ENCODE measurements at places on chromosomes 2 and 18.
A peak's percentile ranks its signal among the peaks of the same experiment; 100 is the strongest.

DNA sequence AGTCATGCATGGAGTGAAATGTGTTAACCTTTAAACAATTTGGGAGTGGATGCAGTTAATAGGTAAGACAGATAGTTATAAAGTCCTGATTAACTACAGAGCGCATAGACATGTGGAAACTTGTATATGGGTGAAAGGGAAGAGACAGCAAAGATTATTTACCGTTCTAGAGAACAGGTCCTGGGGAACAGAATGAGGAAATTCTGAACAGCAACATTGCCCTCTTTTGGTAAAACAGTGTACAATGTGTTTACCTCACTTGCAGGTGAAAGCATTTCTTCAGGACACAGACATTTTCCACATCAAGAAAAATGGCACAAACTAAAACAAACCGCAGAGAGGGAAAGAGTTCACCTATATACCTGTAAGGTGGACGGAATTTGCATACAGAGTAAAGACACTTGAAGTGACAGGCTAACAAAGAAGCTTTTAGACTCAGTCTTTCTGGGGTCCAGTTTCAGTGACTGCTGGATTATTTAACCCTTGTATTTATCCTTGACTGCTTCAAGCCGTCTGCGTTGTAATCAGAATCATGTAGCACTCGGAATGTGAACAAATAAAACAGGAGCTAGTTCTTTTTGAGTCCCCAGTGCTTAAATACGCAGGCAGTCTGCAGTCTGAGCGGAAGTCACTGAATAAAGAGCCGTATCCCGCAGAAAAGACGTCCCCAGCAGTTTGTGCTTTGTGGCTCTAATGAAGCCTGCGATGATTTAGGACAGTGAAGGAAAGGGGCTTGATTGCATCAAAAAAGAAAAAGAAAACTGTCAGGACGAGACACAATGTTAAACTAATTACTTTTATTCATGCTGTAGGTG lies 364.8 kb upstream of the GALNT5 start:
- H3K36me3 ChIP-seq = no peaks in the 10 kb centered on the region
- peak overlapping the region; percentile 42 for H3K27ac ChIP-seq
- H3K27me3 ChIP-seq = no peaks in the 10 kb centered on the region
- H3K4me3 ChIP-seq = no peak overlapping the region

- H3K4me3 ChIP-seq = no peak overlapping the region
- DNase-seq = no peak
- no peaks in the 10 kb centered on the region for H3K36me3 ChIP-seq
- no peak overlapping the region for H3K27ac ChIP-seq
Observed at GRCh38 chr2:137873536-137874244, 90.6 kb upstream of the HNMT start.

DNA sequence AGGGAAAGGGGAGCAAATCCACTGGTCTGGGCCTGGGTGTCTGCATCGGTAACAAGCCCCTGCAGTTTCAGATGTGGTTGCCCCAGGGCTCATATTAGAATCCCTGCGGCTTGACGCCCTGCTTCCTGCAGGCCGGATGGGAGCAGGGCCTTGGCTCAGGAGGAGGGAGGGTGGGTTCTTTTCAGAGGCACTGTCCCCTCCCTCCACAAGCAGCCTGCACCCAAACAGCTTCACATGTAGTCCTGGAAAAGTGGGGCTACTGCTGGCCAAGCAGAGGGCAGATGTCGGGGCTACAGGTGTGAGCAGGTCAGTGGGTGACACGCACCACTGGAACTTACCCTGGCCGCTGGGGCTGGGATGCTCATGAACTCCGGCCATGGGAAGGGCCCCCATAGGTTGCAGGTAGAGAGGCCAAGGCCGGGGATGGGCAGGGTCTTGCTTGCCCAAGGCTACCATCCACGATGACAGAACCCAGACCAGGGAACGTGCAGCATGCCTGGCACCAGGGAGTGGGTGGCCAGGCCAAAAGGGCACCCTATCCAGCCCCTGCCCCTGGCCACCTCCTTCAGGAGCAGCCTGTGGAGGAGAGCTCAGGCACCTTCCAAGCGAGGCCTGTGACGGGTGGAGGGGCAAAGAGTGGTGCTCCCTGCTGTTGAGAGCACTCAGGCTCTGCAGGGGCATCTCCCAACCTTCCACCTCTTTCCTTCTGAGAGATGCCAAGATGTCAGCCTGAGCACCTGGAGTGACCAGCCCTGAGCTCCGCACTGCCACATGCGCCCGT lies 16.8 kb downstream of the ARID5A start:
- H3K4me1 ChIP-seq = no peaks in the 10 kb centered on the region
- H3K27ac ChIP-seq = no peak overlapping the region
- no peak for DNase-seq

DNA sequence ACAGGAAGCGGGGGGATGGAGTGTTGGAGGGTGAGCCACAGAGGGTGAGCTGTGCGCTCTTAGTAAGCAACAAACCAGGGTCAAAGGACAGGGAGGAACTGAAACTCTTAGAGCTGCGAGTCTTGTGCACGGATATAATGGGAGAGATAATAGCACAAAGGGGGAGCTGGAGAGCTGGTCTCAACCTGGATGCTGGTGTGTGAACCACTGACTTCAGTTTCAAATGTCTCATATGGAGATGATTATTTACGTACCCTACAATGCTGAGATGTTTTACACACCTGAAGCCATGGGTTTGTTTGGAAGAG lies 35.9 kb downstream of the PTGR3 start:
- H3K27me3 ChIP-seq = no peaks in the 10 kb centered on the region
- H3K4me1 ChIP-seq = no peaks in the 10 kb centered on the region
- H3K27ac ChIP-seq = no peak overlapping the region
- no peaks in the 10 kb centered on the region for H3K36me3 ChIP-seq
- H3K4me3 ChIP-seq = no peak overlapping the region

GRCh38 chr2:34498561-34498960 lies 899.5 kb upstream of the FAM98A start:
- H3K27me3 ChIP-seq = no peaks in the 10 kb centered on the region
- no peak overlapping the region for H3K27ac ChIP-seq
- no peak overlapping the region for H3K4me3 ChIP-seq
- H3K4me1 ChIP-seq = no peaks in the 10 kb centered on the region
- no peaks in the 10 kb centered on the region for H3K36me3 ChIP-seq

- no peaks in the 10 kb centered on the region for H3K36me3 ChIP-seq
- H3K4me3 ChIP-seq = no peak overlapping the region
- DNase-seq = no peak
- peaks cover 10% of the 10 kb centered on the region for H3K4me1 ChIP-seq
- no peak overlapping the region for H3K27ac ChIP-seq
Observed at GRCh38 chr18:28791101-28791500, 614.2 kb upstream of the CDH2 start.

DNA sequence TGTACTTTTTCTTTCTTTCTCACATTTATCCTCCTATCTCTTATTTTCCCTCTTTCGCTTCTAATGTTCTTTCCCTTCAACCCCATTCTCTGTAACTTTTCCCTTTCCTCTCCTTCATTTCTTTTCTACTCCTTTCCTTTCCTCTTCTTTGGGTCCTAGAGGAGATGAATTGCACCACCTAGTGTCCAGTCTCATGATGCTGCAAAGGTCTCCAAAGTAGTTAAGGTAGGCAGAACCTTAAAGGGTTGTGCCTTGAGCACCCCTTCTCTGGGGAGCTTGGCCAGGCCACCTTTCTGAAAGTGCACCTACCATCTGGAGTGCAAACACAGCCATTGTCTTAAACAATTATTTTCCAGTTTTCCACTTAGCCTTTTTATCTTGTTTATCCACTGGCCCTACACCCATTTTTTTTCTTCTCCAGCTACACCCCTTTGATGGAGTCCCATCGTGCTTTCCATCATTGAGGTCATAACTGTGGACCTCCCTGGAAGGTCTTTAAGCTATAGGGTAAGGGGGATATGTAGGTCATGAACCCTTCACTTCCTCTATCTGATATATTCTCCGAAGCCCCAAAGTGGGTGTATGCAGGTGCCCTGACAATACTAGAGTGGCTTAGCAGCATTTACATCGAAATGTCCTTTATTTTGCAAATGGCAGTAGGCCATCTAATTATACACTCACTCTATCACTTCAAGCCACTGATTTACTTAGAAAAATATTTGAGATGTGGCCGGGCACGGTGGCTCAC lies 155.9 kb downstream of the ESCO1 start:
- no peaks in the 10 kb centered on the region for H3K4me1 ChIP-seq
- no peak overlapping the region for H3K27ac ChIP-seq
- H3K27me3 ChIP-seq = no peaks in the 10 kb centered on the region
- DNase-seq = peak; percentile 32
- H3K36me3 ChIP-seq = peaks cover 27% of the 10 kb centered on the region

DNA sequence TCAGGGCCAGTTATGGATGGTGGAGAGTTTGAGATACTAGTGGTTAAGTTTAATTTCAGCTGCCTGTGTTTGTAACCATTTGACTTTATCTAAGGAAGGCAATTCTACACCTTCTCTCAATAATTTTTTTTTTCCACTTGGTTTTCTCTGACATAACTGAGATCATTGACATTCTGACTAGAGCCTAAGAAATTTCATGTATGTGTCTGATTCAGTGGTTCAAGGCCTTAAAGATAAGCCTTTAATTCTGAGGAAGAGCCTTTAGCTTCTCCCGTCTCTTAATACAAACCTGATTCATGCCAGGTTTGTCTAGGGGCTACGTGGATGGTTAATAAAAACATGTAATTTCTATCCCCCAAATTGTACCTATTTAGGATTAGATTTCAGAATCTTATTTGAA lies 971.4 kb downstream of the DPP10 start:
- H3K27ac ChIP-seq = no peak overlapping the region
- H3K36me3 ChIP-seq = no peaks in the 10 kb centered on the region
- DNase-seq = no peak
- H3K4me3 ChIP-seq = no peak overlapping the region
- H3K27me3 ChIP-seq = no peaks in the 10 kb centered on the region
- H3K4me1 ChIP-seq = no peaks in the 10 kb centered on the region

- no peak overlapping the region for H3K27ac ChIP-seq
- no peaks in the 10 kb centered on the region for H3K4me1 ChIP-seq
- no peaks in the 10 kb centered on the region for H3K27me3 ChIP-seq
- no peak for DNase-seq
Observed at GRCh38 chr2:176675271-176675949, 406.2 kb downstream of the MTX2 start.

GRCh38 chr18:70249118-70249517 lies 39.7 kb upstream of the SOCS6 start:
- H3K4me3 ChIP-seq = no peak overlapping the region
- no peaks in the 10 kb centered on the region for H3K27me3 ChIP-seq
- H3K36me3 ChIP-seq = no peaks in the 10 kb centered on the region
- no peak for DNase-seq

GRCh38 chr18:12656938-12657683 lies 796 bp downstream of the SPIRE1 start:
- peaks cover 16% of the 10 kb centered on the region for H3K36me3 ChIP-seq
- peak; percentile 21 for DNase-seq
- H3K27me3 ChIP-seq = no peaks in the 10 kb centered on the region
- no peak overlapping the region for H3K27ac ChIP-seq

DNA sequence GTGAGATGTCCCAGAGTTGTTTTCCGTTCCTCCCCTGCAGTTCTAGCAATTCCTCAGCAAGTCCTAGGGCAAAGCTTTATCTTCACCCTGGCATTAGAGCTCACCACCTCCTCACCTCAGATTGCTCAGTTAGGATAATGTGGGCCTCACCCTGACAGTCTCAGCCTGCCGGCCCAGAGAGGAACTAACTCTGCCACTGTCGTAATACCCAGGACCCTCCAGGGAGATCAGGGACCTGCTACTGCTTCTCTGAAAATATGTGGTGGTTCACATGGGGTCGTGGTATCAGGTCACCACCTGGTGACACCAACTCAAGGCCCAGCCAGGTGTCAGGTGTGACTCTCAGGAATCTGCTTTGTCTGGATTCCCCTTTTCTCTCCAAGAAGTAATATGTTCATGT lies 120.7 kb downstream of the FEZ2 start:
- H3K27ac ChIP-seq = no peak overlapping the region

DNA sequence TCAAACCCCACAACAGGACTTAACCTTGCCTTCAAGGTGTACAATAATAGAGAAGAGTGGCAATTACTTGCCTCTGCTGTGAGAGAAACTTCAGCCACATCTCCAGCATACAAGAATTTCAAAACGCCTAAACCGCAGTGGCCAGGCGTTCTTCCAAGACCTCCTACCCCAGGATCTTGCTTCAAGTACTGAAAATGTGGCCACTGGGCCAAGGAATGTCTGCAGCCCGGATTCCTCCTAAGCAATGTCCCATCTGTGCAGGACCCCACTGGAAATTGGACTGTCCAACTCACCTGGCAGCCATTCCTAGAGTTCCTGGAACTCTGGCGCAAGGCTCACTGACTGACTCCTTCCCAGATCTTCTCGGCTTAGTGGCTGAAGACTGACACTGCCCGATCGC lies 2.8 kb upstream of the CYB5A start:
- no peaks in the 10 kb centered on the region for H3K27me3 ChIP-seq
- DNase-seq = no peak
- H3K4me3 ChIP-seq = no peak overlapping the region
- H3K27ac ChIP-seq = no peak overlapping the region

- H3K4me3 ChIP-seq = no peak overlapping the region
- no peaks in the 10 kb centered on the region for H3K36me3 ChIP-seq
- no peak for DNase-seq
- no peak overlapping the region for H3K27ac ChIP-seq
- no peaks in the 10 kb centered on the region for H3K27me3 ChIP-seq
Observed at GRCh38 chr18:64332835-64333234, 183.9 kb upstream of the LINC00305 start.

GRCh38 chr18:6328621-6329010 lies 86.1 kb downstream of the L3MBTL4 start:
- H3K4me3 ChIP-seq = no peak overlapping the region
- H3K4me1 ChIP-seq = no peaks in the 10 kb centered on the region
- DNase-seq = no peak
- no peaks in the 10 kb centered on the region for H3K27me3 ChIP-seq
- no peaks in the 10 kb centered on the region for H3K36me3 ChIP-seq
- H3K27ac ChIP-seq = no peak overlapping the region

DNA sequence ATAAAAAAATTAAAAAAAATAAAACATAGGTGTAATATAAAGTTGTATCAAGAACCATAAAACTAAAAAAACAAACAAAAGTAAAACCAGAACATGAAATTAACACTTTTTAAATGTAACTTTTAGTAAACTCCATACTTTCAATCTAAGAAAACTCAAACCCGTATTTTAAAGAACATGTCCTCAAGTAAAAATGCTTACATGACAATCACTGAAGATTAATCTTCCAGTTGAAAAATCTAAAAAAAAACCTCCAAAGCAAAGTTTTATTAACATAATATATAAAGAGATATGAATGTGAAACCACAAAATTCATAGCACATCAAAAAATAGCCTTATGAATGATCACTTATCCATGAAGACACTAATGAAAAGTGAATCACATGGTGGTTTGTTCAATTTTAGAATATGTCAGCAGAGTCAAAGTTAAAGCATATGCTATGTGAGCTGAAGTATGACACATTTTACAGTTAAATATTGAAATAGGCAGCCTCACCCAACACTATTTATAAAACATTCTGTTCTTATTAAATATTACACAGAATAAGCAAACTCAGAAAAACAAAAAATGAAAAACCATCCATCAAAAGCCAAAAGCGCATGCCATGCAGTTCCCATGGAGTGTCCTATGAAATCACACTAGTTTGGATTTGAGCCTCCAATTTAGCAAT lies 23.1 kb upstream of the CHAC2 start:
- H3K27me3 ChIP-seq = no peaks in the 10 kb centered on the region
- no peak overlapping the region for H3K27ac ChIP-seq
- H3K4me1 ChIP-seq = peaks cover 2% of the 10 kb centered on the region
- no peak overlapping the region for H3K4me3 ChIP-seq
- H3K36me3 ChIP-seq = no peaks in the 10 kb centered on the region
- DNase-seq = no peak

- no peak overlapping the region for H3K4me3 ChIP-seq
- no peak overlapping the region for H3K27ac ChIP-seq
- no peaks in the 10 kb centered on the region for H3K36me3 ChIP-seq
Observed at GRCh38 chr2:170885130-170885791, 43.8 kb upstream of the GORASP2 start.

All from neuronal stem cell (in vitro differentiated cells).